ENCODE measurements at places on chromosomes 1 and 21.

DNA sequence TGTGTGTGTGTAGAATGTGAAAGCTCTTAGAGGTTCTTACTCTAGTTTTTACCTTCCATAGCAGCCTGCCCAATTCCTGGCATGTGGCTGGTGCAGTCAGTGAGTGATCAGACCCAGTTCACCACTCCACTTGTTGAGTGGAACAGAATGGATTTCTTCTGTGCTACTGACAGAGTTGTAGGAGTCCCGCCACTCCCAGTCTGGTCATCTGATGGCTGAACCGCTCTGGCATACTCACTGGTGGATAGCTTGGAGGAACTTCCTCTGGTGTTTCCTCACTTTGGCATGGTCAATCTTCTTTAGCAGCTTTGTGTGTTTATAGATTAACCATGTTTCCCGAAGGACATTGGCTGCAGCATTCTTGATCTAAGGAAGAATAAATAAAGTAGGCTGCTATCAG, 106.7 kb upstream of the ADAR start:
- DNase-seq = no peak

DNA sequence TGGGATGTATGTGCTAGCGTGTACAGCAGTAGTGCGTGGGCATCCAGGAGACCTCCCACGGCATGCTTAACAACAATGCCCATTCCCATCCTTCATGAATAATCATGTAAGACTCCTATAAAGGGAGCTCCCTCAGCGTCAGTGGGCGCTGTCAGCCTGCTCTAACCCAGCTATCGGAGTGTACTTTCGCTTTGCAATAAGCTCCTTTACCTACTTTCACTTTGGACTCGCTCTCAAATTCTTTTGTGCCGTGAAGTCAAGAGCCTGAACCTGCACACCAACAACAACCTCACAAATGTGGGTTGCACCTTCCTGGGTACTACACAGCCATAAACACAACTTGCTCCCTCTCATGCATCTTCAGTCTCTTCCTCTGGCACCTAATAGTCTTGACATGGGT, 114.8 kb upstream of the PAXBP1 start:
- no peak for DNase-seq

GRCh38 chr1:226066415-226067078, 4.0 kb downstream of the H3-3A start:
- DNase-seq = no peak

- no peak for DNase-seq
These were observed 5.8 kb upstream of the TGFB2 start for GRCh38 chr1:218339267-218339831.

DNA sequence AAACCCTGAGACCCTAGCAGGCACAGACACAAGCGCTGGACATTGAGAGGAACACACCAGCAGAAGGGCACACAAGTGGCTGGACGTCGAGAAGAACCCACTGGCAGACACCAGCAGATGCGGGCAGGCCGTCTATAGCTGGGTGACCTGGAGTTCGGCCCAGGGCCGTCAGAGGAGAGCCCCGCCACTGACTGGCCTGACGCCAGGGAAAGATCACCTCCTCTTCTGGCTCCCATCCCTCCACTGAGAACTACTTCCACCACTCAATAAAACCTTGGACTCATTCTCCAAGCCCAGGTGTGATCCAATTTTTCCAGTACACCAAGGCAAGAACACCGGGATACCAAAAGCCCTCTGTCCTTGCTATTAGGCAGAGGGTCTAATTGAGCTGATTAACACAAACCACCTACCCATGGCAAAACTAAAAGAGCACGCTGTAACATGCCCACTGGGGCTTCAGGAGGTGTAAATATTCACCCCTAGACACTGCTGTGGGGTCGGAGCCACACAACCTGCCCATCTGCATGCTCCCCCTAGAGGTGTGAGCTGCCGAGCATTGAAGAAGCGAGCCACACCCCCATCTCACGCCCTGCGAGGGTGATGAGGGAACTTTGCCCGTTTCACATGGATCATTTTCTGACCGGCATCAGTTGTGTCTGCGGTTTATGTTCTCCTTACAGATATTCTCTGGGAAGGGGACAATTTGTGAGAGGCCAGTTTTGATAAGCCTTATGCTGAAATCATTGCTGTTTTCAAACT, 104.8 kb downstream of the HLX start:
- no peak for DNase-seq

DNA sequence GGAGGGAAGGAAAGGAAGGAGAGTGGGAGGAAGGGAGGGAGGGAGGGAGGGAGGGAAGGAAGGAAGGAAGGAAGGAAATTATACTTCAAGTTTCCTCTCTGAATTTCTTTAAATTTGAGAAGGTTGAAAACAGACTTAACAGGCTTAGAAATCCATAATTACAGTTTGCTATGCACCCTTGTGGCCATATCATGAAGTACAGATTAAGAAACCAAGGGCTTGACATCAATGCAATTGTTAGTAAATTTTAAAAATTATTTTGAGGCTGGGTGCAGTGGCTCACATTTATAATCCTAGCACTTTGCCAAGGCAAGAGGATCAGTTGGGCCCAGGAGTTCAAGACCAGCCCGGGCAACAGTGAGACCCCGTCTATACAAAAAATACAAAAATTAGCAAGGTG, 14.4 kb downstream of the ANP32E start:
- DNase-seq = no peak

- no peak for DNase-seq
These were observed 81.6 kb downstream of the CAMTA1 start for GRCh38 chr1:6866825-6867224.

GRCh38 chr1:37682334-37682987, 9.9 kb upstream of the CDCA8 start:
- peak; percentile 55 for DNase-seq

- DNase-seq = no peak
These were observed 106.1 kb downstream of the RIPK4 start for GRCh38 chr21:41660748-41661147.

Measured in GDM1 (cell line).